ENCODE measurements at places on chromosomes 2 and 18.

- no peak for DNase-seq
Measured at GRCh38 chr2:126878601-126879000, 20.1 kb upstream of the TEX51 start.

DNA sequence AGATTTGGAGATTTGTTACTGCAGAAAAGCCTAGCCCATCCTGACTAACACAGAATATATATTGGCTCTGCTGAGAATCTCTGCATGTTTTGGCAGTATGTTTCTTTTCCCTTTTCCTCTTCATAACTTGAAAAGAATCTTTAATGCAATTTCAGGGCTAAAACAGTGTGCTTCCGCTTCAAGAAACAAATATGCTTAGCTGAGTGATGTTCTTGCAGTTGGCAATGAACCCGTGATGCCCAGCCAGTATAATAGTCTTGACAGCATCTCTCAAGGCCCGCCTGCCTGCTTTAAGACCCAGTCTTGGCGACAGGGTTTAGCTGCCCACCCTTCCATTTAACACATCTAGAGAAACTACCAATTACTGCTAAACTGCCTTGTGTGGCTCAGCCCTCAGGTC is 184.5 kb downstream of the INO80D start:
- DNase-seq, result no peak

GRCh38 chr2:237744613-237745249 is 53.8 kb upstream of the RBM44 start:
- peak; percentile 86 for DNase-seq

- DNase-seq, result no peak
Measured at GRCh38 chr2:78925258-78925657, 100.2 kb upstream of the REG3G start.

DNA sequence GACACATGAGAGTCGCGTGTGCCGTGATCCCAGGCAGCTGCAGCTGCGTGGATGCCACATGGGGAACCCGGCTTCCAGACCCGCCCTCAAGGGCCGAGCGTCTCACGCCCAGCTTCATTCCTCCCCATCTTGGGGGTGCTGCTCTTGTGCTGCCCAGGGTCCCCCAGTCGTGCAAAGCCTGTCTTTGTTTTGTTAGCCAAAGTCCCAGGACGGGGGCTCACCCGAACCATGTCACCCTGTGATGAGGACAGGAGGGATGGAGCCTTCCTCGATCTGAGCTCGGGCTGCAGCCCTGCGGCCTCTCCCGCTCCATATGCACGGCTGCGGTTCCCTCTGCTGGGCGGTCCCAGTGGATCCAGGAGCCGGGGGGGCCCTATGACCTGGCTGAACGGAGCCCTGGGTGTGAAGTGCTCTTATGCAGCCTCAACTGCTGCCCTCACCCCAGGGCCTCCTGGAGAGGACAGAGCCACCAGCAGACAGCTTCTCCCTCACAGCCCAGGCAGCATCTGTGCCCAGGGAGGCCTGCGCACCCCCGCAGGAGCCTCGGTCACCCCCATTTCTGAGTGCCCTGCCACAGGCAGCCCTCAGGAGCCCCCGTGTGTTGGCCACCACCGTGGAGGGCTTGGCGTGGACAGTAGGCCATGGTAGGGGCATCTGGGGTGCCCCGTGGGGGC is 99.0 kb upstream of the CTDP1 start:
- no peak for DNase-seq

DNA sequence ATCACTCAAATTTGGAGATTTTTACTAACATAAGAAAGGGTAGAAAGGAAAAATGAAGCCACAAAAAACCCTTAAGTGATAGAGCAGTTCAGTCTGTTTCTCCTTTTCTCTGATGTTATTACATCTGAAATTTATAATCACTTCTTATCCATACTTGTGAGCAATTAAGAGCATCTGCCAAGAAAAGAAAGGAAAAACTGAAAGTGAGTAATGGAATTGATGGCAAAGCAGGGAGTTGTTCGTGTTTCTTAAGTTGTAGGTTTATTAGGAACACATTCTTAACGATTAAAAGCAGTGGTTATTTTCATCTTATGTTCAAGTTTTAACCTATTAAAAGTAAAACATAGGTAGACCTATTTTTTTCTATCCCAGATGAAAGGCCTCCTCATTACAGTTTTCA is 277.7 kb downstream of the RND3 start:
- DNase-seq, result no peak

- no peak for DNase-seq
Measured at GRCh38 chr18:9648431-9649163, 34.2 kb upstream of the PPP4R1 start.
